ENCODE measurements at places on chromosomes 11 and 22.

DNA sequence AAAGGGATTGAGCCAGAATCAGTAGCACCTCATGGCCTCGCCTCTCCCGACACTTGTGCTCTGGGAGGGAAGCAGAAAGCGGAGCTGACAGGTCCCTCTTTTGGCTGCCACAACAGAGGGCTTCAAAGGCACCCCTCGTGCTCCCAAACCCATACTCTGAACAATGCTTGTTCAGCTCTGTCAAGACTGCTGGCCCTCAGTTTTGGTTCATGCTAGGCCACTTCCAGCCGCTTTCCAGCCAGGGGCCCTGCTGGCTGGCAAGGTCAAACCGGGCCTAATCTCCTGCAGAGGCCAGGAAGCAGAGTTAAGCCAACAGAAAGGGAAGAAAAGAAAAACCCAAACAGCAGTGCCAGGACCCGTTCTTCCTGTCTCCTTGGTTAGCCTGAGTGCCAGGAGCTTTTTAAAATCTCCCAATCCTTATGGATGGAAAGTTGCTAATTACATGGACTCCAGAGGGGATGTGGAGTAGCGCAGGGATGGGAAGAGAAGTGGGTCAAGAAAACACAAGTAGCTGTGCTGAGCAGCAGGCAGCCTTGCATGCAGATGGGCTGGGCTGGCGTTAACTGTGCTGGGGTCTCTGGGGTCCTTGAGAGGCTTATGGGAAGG is 150.6 kb downstream of the GRIK4 start:
- no peak for DNase-seq

- DNase-seq: no peak
These were observed 18.4 kb downstream of the CUL5 start for GRCh38 chr11:108027057-108027456.

DNA sequence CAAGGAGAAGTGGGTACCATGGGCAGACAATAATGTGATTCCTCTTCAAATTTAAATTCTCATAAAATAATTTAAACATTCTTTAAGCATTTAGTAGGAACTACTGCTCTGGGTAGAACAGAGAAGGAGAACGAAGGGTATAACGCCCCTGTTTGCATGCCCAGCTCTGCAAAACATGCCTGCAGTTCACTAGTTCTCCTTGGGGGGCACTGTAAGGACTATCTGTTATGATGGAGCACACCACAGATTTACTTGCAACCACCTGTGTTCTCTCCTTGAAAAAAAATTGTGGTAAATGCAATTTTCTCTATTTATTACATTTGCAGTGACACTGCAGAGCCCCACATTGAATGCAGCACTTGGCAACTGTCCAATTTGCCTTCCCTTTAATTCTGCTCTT is 100.3 kb downstream of the GUCY1A2 start:
- no peak for DNase-seq

- DNase-seq: no peak
These were observed 128.3 kb downstream of the DDX10 start for GRCh38 chr11:108793138-108793537.

DNA sequence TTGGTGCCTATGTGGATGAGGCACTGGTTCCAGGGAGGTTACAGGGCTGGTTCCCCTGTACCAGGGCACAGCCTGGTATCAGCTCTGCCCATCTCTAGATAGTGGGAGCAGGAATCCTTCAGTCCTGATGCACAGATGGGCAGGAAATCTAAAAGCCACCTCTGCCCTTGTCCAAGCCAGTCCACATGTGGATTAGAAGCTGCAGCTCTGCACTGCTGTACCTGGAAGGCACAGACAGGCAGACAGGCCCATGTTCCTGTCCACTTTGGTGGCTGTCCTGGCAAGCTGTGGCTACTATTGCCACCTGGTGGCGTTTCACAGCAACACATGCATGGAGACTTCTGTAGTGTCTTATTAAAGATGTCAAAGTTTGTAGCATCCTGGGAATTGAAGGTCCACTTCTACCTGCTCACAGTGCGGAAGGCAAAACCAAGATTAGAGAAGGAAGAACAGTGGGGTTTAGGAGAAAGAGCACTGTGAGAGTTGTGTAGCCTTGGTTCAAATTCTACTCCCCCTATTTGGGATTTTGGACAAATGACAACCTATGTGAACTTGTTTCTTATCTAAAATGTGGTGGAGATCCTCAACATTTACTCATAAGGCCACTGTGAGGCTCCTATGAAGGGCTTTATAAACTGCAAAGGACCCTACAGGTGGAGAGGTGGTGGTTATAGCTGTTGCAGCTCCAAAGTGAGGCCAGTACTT is 30.1 kb downstream of the NAV2 start:
- DNase-seq: peak; percentile 52

DNA sequence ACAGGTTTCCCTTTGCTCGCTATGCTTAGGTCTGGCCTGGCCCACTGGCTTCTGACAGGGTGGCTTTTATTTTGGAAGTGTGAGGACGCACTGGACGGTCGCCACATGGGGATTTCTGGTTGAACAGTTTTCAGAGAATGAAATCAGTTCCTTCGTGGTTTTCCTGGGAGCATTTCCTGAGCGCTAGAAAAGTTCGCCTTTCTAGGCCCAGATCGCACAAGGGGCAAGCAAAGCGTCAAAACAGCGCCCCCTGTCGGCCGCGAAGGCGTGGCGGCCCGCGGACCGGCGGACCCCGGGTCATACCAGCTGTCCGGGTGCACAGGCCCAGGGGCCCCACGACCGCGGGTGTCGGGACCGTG is 12.7 kb upstream of the CYP2R1 start:
- DNase-seq: no peak

GRCh38 chr22:31393893-31394292 is 5.5 kb upstream of the DRG1 start:
- no peak for DNase-seq
